ENCODE measurements at places on chromosomes 12 and 14. TPM values are rescaled to one million over a fixed set of nuclear protein-coding genes. Genes with fewer than 3 reads are reported as not detected.

DNA sequence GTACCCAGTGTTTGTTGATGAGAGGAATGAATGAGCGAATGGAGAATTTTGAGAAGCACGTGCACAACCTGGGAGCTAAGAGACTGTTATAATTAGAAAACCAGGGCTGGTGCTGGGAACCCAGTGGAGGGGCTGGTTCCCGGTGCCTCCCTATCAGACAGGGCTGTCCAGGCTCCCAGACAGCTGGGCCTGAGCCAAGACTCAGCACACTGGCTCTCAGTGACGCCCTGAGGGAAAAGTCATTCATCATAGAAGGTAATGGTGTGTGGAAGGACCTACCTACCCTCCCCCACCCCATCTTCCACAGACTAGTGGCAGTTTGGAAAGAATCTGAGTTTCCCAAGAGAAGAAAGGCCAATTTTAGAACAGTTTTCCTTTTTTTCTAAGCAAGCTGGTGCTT, 34.7 kb downstream of the KCNA5 start:
- no peak for DNase-seq

The GALNT16 gene
- total RNA-seq = 0.11 TPM

The TMPRSS12 gene
- not detected for total RNA-seq

GRCh38 chr14:24741871-24742270, 107.9 kb upstream of the GZMB start:
- DNase-seq = no peak

DNA sequence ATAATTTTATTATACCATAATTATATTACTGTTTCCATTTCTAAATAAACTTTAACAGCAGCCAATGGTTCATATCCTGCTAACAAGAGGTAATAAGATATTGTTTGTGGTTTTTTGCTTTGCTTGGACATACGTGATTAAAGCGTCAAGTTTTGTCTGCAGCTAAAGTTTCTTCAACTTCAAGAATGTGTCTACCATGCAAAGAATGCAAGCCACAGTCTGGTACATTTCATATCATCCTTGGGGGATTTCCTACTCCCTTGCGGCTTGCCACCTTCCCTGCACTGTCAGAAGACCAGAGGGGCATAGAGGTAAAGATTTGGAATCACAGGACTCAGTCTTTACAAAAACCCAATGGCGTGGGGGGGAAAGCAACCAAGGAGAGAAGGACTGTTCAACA, 125.2 kb downstream of the MED13L start:
- DNase-seq = no peak

- DNase-seq = no peak
These were observed 1057.8 kb downstream of the FSCB start for GRCh38 chr14:43449291-43449690.

GRCh38 chr12:49292729-49293055, 2.3 kb upstream of the PRPH start:
- DNase-seq = no peak

- DNase-seq = no peak
These were observed 4.6 kb upstream of the GRIN2B start for GRCh38 chr12:13986031-13986430.

DNA sequence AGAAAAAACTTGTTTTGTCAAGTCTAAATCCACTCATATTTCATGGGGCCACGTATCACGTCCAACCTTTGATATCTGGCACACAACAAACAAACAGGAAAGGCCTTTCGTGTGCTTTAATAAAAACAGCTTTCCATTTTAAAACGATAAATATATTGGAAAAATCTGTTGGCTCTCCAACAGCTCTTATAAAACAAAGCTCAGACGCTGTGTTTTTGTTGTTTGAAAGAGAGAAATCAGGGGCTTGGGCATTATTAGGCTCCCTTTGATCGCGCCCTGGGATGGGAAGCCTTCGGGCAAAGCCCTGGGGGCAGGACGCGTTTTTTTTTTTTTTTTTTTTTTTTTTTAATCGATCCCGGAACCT, 429 bp upstream of the PLEKHA5 start:
- no peak for DNase-seq

The TXNDC16 gene
- 3.2 TPM for total RNA-seq

The KRT5 gene
- total RNA-seq = 0.66 TPM

DNA sequence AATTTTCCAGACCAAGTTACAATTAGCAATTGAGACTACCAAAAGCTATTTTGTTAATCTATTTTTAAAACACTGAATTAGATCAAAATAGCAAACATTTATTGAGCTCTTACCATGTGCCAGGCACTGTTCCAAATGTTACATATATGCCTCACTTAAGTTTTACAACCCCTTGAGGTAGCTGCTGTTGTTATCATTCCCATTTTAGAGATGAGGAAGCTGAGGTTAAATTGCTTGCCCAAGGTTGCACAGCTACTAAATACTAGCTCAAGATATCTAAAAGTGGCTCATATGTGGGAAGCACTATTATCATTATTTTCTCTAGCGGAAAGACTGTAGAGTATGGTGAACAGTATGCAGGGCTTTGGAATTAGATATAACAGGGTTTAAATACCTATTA, 19.5 kb upstream of the NAP1L1 start:
- no peak for DNase-seq

- DNase-seq = no peak
These were observed 19.3 kb upstream of the MED6 start for GRCh38 chr14:70619708-70620107.

The SLC5A8 gene
- total RNA-seq = not detected
